ENCODE measurements at places on chromosomes 16 and 17.

GRCh38 chr17:72005332-72006163, 115.3 kb upstream of the SOX9 start:
- DNase-seq = no peak

- no peak for DNase-seq
Observed at GRCh38 chr17:11852912-11853311, 144.4 kb downstream of the ZNF18 start.

- no peak for DNase-seq
Observed at GRCh38 chr17:62923258-62924150, 42.5 kb upstream of the TANC2 start.

GRCh38 chr16:14121142-14121541, 50.0 kb downstream of the MRTFB start:
- no peak for DNase-seq

DNA sequence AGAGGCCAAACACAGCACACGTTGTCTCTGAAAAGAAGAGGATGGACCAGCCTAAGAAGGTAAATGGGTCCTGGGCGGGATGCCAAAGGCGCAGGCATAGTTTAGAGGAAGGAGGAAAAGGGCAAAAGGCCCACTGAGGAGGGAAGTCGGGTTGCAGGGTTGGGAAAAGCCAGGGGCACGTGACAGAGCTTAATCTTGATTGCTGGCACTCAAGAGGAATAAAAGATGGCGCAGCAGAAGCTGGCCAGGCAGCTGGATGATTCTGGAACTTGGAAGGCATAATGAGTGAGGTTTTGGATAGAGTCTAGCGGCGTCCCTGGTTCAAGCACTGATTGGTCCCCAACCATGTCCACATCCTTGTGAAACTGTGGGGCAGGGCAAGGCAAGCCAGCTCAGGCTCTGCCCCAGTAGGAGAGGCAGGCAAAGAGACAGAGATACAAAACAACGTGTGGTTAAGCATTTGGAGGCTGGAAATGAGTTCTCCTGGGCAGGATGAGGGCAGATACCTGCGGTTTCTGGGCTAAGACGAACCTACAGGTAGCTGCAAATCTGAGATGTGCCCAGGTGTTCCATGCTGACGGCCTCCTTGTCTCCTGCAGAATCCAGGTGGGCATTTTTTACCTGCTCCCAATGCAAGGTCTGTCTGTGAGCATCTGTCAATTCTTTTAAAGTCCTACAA, 52.7 kb upstream of the CIBAR2 start:
- no peak for DNase-seq

DNA sequence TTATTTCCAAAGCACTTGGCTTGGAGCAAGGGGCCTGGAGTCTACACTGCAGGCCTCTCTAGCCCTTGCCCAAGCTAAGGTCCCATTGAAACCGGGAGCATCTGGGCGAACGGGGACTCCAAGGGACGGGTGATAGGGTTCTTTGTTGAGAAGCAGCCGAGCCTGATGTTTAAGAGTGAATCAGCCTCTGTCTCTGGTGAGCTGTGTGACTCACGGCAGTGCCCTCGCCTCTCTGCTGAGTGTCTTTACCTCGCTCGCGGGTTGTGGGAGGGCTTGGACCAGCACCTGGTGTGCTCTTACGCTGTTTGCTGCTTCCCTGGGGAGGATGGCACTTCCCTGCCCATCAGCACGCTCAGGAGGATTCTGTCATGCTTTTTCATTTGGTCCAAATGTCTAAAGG, 1.3 kb downstream of the HGS start:
- peak; percentile 83 for DNase-seq

GRCh38 chr17:29283496-29283895, 10.5 kb downstream of the NUFIP2 start:
- peak; percentile 19 for DNase-seq

DNA sequence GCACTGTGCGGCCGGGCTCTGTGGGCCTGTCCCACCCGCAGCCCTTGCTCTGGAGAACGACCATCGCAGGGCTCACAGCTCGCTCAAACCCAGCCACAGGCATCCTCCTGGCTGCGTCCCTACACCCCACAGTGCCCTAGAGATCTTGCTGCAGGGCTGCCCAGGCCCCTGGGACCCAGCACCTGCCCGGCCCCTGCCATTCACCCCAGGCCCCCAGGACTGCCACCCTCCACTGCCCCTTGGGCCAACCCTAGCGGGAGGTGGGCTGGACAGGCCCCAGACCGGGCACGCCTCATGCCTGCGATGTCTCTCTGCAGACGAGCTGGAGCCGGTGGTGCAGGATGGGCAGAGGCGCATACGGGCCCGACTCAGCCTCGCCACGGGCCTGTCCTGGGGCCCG, 56.1 kb upstream of the ZC3H18 start:
- DNase-seq = no peak

- no peak for DNase-seq
Observed at GRCh38 chr16:77090062-77090461, 100.9 kb upstream of the MON1B start.

GRCh38 chr16:27264151-27264550, 4.4 kb downstream of the NSMCE1 start:
- DNase-seq = peak; percentile 73

DNA sequence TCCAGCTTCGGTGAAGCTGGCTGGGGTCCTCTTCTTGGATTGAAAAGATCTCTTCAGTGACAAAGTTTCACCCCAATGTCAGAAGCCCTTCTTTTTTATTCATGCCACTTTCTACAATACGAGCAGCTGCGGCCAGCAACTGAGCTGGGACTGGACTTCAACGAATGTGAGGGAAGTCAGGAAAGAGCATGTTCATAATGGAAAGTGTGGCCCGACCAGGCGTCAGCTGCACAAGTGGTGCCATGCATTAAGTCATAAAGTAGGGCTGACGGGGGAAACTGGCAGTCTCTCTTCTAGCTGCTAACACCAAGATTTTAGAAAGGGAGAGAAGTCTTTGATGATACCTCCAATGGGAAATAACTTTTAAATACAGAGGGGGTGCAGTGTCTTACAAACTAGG, 192.6 kb downstream of the PARN start:
- no peak for DNase-seq

GRCh38 chr17:55284944-55285339, 20.2 kb downstream of the HLF start:
- no peak for DNase-seq

- peak; percentile 51 for DNase-seq
Observed at GRCh38 chr17:28008513-28008912, 34.0 kb upstream of the NLK start.

DNA sequence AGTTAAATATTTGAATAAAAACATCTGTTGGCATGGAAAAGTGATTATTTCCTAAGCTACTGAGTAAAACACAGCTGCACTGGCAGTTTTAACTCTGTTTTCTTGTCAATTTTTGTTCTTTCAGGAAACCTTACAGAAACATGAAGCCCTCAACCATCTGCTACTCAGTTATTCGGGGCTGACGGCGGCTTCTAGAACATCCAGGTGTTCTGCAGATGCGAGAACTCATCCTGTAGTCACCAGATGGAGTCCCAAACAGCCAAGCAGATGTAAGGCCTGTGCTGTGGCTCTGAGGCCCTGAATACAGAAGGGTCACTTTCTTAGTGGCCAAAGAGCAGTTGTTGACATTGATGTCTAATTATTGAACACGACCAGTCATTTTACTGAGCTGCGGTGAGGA, 15.5 kb downstream of the ARSG start:
- no peak for DNase-seq

DNA sequence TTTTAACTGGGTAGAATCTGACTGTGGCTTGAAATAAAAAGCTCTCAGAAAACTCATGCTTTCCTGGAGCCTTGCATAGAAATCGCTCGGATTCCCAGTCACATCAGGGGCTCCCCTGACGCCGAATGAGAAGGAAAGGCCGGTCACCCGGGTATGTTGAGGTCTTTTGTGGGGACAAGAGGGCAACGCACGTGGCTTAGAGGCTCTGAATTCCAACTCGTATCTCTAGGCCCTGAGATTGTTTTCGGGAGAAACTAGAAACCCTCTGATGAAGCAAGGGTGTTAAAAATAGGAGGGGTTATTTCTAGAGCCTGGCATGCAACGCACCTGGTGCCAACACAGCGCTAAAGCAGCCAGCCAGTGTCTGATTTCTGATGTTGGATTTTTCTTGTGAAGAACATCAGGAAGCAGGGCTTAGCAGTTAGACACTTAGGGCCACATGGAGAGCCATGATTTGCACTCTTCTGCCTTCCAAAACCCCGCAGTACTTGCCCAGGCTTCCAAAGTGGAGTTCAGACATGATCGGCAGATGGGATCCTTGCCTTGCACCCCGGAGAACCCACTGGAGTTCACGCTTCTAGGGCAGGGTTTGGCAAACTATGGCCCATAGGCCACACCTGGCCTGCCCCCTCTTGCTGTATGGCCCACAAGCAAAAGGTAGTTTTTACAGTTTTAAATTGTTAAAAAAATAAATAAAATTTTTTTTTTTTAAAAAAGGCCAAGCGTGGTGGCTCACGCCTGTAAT, 12.6 kb downstream of the CACNG1 start:
- DNase-seq = no peak

DNA sequence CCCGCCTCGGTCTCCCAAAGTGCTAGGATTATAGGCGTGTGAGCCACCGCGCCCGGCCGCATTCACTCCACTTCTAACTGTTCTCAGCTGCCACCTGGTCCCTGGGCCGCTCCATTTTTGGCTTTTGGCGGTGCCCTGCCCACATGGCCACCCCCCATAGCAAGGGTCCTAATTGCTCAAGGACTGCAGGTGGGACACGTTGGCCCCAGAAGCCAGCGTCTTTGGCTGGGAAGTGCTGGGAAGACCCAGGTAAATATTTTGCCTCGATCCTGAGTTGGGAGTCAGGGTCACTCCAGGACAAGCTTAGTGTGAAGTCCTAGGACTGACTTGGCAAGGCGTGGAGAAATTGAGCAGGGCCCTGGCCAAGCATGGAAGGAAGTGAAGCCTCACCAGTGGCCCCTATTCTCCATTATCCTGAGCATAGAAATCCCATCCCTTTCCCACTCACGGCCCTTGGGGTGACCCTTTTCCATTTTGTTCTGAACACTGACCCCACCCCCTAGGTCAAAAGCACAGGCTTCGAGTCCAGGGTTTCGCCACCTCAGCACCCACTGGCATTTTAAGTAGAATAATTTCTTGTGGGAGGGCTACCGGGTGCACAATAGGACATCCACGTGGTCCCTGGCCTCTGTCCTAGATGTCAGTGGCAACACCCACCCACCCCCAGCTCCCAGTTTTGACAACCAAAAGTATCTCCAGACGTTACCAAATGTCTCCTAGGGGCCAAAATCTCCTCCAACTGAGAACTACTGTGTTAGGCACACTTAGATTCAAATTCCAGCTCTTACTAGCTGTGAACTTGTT, 5.9 kb upstream of the WDR81 start:
- DNase-seq = no peak

- DNase-seq = peak; percentile 80
Observed at GRCh38 chr17:1486802-1487695, 5.4 kb downstream of the MYO1C start.

DNA sequence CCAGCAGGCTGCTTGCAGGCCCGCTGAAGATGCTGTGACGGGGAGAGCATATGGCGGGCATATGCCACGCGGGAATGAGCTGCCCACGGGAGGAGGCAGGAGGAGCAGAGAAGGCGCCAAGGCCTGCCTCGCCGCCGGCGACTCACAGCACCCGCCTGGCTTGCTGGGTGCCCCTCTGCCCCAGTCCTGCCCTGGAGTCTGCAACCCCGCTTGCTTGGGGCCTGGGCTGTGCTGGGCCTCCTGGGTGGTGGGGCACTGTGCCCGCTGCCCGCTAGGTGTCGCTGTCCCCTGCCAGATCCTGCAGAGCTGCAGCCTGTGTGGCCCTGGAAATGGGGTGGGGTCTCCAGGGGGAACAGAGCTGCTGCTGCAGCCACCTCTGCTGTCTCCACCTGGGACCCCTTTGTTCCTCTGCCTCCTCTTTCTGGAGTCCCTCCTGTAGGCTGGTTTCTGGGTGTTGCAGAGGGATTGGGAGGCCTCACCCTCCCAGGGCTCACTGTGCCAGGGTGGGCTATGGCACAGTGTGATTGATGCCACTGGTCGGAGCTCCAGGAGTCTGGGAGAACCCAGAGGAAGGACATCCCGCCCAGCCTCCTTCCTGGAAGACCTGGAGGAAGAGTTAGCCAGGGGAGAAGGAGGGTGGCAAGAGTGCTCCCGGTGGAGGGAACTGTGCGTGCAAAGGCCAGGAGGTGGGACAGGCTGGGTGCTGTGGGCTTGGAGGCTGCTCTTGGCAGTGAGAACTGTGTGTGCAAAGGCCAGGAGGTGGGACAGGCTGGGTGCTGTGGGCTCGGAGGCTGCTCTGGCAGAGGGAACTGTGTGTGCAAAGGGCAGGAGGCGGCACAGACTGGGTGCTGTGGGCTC, 141.0 kb upstream of the CIBAR2 start:
- peak; percentile 35 for DNase-seq

DNA sequence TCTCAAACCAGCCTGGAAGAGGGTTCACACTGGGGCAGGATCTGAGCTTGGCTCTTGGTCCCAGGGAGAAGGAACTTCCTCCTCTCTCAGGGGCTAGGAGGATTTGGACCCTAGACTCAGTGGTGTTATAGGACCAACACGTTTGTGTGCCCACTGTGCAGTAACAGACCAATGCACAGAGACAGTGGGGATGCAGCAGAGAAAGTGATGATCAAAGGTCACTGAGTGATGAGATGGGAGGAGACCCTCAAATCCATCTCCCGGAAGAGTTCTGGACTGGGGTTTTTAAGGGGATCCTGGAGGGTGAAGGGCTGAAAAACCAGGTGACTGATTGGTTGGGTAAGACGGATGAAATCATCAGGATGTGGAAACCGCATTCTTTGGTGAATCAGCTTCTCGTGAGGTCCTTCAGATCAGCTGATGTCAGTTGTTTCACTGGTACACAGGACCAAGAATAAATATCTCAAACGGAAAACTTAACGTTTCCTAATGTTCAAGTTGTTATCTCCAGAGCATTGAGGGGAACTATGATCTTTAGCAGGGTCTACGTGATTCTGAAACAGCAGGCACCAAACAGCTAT, 3.3 kb upstream of the VAC14 start:
- DNase-seq = peak; percentile 88

DNA sequence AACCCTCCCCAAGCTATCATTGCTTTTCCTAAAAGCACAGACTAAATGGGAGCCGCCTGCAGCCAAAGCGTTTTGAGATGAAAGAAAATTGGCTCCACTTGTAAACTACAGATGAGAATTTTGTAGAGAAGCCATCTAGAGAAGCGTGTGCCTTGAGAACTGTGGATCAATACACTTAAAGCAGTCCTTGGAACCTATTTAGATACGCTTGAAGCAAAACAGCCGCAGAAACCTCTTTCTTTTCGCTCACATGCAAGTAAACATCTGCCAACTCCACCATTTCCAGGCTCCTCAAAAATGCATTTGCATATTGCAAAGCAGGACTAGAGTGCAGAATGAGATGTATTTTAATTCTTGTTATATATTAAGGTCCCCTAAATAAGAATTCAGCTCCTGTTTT, 13.1 kb downstream of the KIAA0513 start:
- DNase-seq = no peak

DNA sequence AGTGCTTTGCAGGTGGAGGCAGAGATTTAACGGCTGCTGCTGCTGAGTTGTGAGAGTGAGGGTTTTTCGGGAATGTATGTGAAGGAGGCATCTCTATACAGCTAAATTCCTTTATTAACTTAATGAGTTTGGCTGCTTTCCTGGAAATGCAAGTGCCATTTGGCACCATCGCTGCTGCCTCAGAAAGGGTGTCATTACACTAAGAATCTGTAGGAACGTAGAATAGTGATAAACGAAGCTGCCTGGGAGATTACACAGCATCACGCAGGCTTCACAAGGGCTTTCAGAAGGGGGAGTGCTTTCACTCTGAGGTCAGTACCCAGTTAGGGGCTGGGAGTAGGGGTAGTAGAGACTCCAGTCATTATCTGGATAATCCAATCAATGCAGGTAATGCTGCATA, 14.1 kb upstream of the NLRP1 start:
- no peak for DNase-seq

GRCh38 chr17:41888332-41888965, 23.2 kb upstream of the KLHL11 start:
- no peak for DNase-seq
